Left ventricle myocardium superior (tissue), 1 donor: ENCODE measurements at places on chromosomes 2 and 18.

- no peak for DNase-seq
Observed at GRCh38 chr2:169877398-169877797, 50.1 kb downstream of the UBR3 start.

DNA sequence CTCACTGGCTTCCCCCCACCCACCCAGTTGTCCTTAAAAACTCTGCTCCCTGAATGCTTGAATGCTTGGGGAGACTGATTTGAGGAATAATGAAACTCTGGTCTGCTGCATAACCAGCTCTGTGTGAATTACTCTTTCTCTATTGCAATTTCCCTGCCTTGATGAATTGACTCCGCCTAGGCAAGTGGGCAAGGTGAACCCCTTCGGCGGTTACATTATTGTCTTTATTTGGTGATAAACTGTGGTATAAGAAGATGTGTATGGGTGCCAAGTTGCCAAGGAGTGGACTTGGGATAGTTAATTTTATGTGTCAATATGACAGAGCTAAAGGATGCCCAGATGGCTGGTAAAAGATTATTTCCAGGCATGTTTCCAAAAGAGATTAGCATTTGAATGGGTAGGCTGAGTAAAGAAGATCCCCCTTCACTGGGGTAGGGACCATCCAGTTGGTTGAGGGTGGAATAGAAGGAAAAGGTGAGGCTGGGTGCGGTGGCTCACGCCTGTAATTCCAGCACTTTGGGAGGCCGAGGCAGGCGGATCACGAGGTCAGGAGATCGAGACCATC, 98.5 kb upstream of the HAAO start:
- no peak for DNase-seq

DNA sequence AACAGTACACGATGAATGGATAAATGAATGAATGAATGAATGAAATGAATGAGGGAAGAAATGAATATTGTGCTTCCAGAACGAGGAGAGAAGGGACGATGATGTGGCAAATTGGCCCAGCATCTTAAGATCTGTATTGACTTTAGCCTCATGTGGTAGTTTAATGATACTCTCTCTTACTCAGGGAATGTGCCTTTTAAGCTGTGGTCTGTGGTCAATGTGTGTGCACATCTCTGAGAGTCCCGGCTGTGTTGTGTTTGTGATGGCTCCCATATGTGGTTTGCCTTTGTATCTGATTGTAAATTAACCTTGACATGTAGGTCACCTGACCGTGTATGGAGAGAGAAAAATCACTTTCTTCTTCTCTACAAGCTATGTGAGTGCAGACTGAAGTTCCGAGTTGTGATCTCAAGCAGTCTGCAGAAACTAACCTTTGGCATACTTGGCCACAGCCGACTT, 91.2 kb downstream of the NEDD4L start:
- DNase-seq = no peak

DNA sequence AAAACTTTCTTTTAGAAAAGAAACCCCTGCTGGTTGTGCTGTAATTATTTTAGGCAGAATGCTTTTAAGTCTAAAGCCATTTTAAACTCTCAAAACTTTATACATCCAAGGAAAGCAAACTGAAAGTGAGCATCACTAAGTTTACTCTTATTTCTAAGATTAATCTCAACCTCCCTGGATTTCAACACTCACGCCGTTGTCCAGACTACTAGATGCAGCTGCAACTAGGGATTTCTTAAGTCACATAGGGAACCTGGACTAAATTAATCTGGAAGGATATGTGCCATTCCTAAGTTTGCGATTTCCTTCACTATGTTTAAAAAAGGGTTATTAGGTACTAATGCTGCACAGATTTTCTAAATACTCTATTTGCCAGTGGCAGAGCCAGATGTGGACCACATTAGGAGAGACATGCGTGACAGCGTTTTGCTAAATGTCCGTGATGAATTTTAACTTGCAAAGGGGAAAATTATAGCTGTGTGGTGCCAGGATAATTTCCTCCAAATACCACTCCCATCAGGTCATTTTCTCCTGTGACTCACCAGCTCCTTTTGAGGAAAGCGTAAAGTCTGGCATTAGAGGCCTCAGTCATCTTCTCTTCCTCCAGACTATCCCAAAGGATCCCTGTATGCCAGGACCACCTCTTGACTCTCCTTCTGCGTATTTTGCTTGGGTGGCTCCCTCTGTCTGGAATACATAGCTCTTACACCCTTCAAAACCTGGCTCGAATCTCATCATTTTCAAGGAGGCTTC, 143.7 kb downstream of the ATL2 start:
- no peak for DNase-seq

DNA sequence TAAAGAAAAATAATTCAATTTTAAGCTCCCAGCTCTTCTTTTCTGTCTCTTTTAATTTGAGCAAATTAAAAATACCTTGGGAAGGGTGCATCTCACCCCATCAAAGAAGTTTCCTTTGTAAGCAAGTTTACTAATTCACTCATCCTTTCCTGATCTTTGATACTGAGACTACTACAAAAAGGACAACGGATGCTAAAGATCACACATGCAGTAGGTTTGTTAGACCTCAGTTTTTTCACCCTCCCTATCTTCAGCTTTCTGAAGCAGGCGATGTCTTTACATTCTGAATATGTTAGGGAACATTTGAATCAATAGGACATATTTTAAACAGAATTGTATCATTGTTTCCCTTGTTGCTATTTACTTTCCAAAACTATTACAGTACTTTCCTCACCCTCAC, 6.0 kb upstream of the HNRNPLL start:
- no peak for DNase-seq

DNA sequence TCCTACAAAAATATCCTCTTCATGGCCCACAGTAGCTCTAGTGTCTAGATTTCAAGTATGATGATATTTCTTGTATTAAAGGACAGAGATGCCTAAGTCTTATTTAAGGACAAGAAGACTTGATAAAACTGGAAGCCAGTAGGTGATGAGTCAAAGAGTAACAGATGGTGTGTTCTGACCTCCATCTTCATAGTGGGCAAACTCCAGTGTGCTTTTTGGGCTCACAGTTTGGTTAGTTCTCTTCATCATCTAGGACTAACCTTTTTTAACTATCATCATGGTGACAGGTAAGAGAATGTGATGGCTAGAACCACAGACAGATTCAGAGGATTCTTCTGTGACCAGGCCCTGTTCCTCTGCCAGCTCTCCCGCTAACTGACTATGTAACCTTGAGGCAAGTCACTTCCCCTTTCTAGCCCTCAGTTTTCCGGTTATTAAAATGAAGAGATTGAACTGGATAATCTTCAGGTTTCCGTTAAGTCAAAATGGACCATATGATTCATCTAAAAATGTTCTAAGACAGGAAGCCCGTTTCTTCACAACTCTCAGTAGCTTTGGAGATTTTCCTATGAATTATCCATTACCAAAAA, 140.3 kb upstream of the RASGRP3 start:
- DNase-seq = no peak

GRCh38 chr2:62692225-62692624, 13.3 kb upstream of the EHBP1 start:
- no peak for DNase-seq

DNA sequence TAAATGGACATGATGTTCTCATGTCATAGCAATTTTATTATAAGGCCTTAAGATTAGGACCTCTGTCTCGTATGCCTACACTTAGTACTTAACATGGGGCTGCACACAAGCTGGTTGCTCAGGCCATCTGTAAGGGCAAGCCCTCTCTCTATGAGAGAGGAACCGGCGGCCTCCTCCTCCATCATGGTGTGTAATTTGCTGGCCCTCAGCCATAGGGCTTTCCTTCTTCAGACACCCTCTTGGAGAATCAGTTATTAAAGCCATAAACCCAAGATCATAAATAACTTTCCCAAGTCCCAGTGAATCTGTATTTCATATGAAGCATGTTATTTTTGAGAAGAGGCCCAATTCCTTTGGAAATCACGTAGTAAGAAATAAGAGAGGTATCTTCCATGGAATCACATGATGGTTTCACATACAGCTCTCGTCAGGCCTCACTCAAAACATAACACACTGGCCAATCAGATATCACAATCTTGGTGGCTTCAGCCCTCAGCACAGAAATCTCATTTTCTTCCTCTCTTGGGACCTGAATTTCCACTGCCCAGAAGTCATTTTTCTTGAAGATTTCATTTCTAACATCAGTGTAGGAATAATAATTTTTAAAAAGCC, 92.6 kb downstream of the RDH14 start:
- DNase-seq = peak; percentile 38

DNA sequence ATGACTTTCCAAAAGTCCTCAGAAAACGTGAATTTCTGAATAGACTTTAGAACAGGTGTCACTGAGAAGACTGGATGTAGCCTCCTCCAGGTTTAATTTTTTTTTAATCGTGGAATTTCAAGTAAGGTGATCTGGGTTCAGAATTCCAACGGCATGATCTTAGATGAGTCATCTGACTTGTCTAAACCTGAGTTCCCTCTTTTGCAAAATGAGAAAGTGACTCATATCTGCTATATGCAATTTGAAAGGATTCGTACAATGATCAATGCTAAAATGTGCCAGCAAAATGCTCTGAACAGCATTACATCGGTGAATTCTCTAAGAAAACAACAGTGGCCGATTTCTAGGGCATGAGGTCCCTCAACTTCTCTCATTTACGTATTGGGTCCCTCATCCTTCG, 69.1 kb upstream of the ZNF516 start:
- no peak for DNase-seq

- DNase-seq = no peak
Observed at GRCh38 chr18:39491408-39491807, 1925.8 kb upstream of the CELF4 start.

GRCh38 chr2:9408641-9409151, 14.6 kb downstream of the ITGB1BP1 start:
- DNase-seq = no peak

GRCh38 chr18:8036551-8036950, 469.4 kb downstream of the PTPRM start:
- no peak for DNase-seq

DNA sequence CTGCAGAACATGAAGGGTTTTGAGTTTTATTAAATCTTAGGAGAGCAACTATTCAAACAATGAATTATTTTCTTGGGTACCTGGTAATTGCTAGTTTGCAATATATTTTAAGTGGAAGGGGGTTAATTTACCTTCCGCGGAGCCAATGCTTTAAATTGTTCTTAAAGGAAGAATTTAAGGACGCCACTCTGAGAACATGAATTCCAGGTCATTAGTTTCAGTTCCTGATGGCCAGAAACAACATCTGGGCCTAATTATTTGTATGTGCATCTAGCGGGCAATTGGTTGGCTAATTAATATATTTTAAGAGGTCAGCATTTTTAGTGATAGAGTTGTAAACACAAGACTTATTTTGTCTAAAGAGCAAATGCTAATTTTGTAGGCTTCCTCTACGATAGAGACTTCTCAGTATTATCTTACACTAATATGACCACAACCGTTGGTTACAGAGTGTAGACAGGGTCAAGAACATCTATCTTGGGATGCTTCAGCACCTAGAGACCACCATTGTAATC, 40.8 kb downstream of the CCBE1 start:
- no peak for DNase-seq

GRCh38 chr2:136242100-136242499, 124.2 kb upstream of the CXCR4 start:
- no peak for DNase-seq

DNA sequence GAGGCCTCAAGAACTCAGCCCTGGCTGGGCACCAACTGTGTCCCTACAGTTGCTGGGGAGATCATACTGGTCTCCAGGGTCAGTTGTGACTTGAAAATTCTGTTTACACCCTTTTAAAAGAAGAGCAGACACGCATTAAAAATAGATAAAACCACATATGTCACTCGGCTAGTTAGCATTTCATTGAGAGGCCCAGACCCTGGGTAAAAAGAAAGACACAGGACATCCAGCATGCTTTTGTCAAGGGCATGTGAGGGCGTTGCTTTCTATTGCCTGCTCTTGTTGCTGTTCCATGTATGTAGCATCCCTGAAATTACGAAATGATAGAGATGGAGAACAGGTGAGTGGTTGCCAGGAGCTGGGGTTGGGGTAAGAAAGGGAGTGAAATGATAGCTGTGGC, 94.3 kb downstream of the SEPTIN10 start:
- no peak for DNase-seq

- DNase-seq = no peak
Observed at GRCh38 chr18:48821251-48821590, 129.5 kb downstream of the SMAD7 start.

- DNase-seq = peak; percentile 87
Observed at GRCh38 chr2:240437861-240438809, 2.7 kb downstream of the GPC1 start.

- no peak for DNase-seq
Observed at GRCh38 chr18:13451661-13452387, 233.3 kb downstream of the LDLRAD4 start.

- no peak for DNase-seq
Observed at GRCh38 chr2:203122317-203122986, 107.8 kb downstream of the NBEAL1 start.

DNA sequence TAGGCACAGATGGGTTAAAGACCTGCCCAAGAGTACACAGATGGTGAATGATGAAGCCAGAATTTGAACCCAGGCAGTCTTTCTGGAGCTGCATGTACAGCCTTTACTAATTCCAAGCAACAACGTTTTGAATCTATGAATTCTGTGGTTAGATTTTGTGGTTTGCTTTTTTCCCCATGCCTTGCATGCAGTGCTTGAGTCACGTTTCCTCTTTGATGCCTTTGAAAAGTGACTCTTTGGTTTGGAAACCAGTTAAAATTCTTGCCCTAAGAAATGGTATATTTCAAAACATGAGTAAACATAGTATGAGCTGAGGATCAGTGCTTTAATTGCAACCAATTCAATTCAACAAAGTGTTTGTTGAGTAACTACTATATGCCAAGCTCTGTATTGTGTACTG, 48.2 kb upstream of the PPM1B start:
- DNase-seq = no peak

- no peak for DNase-seq
Observed at GRCh38 chr2:152343426-152343825, 8.5 kb downstream of the FMNL2 start.

GRCh38 chr2:130851624-130852382, 15.1 kb downstream of the ARHGEF4 start:
- no peak for DNase-seq

- DNase-seq = no peak
Observed at GRCh38 chr2:197339496-197340220, 29.1 kb upstream of the ANKRD44 start.

DNA sequence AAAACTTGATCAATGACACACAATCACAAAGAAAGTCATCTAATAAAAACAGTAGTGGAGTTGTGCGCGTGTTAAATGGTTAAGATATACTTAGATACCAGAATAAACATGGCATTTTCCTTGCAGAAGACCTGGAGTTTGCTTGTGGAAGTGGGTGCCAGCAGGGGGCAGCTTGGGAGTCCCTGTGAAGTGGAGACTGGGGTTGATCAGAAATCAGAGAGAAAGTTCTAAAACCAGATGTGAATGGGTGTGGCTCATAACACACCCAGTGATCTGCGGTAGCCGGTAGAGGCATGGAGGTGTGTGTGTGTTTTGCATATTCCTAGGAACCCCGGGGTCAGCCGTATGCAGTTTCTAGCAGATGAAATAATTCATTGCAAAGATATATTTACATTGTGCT, 300.1 kb upstream of the TRIB2 start:
- peak; percentile 72 for DNase-seq

- DNase-seq = no peak
Observed at GRCh38 chr2:223914324-223914723, 30.8 kb downstream of the WDFY1 start.

GRCh38 chr2:25285265-25286024, 56.3 kb downstream of the DNMT3A start:
- no peak for DNase-seq

GRCh38 chr2:69811591-69811990, 17.9 kb upstream of the GMCL1 start:
- DNase-seq = no peak
